Stromal cell of bone marrow (primary cell): ENCODE measurements at places on chromosomes 3 and 15.

DNA sequence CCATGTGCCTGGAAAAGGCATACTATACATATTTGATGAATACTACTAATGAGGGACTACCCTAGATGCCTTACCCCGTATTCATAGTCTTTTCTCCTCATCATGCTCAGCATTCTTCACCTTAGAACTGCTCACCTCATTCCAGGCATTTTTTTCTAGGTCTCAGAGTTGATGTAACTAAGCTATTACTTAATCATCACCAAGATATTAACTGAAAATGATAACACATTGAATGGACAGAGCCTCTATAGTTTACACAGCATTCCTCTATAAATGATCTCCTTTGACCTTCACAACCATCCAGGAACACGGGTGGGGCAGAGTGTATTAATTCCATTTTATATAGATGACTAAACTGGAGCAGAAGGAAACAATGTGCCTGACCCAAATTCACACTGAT, 174.1 kb upstream of the DPH6 start:
- DNase-seq: no peak

DNA sequence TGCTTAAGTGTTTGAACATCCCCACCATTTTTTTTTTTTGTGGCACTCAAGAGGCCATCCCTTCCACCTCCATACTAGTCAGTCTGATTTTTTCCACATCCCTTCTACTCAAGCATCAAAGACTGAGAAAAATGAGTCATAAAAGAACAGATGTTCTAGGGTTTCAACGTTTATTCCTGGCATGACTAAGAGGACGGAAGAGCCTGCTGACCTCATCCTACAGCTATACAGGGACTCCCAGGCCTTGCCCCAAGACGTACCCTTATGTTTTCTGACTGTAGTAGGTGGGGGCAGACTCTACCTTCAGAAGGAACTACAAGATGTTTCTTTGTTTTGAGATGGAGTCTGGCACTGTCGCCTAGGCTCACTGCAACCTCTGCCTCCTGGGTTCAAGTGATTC, 3.3 kb upstream of the ITPKA start:
- peak; percentile 86 for DNase-seq

DNA sequence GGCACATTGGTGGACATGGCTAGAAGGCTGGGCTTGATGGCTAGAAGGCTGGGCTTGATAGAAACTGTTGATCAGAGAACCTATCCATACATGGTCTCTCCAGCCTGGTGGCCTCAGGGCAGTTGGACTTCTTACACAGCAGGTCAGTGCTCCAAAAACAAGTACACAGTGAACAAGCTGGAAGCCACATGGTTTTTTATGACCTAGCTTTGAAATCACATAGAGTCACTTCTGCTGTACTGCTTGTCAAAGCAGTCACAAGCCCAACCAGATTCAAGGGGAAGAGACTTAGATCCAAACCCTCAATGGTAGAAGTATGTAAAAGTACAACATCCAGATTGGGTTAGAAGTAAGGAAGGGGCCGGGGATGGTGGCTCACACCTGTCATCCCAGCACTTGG, 89.4 kb upstream of the HES1 start:
- no peak for DNase-seq

DNA sequence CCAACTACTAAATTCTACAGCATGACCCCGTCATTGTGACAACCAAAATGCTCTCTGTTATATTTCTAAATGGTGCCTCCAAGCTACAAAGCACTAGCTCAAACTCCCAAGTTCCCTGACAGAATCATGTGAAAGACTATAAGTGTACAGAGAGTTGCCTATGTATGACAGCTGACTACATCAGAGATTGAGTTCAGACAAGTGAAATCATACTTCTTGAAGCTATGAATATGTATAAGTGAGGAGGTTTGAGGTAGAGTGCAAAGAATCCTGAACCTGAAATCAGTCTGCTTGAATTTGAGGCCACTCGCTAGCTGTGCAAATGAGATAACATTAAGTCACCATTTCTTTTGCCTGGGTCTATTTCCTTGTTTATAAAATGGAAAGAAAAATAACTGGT, 63.9 kb upstream of the TP63 start:
- no peak for DNase-seq

- DNase-seq: no peak
Observed at GRCh38 chr3:76997733-76998132, 42.2 kb upstream of the ROBO2 start.

- DNase-seq: no peak
Observed at GRCh38 chr3:123629747-123630047, 44.8 kb upstream of the HACD2 start.

- no peak for DNase-seq
Observed at GRCh38 chr3:15221574-15222217, 15.7 kb downstream of the CAPN7 start.

GRCh38 chr3:11779626-11780025, 67.1 kb downstream of the TAMM41 start:
- no peak for DNase-seq

DNA sequence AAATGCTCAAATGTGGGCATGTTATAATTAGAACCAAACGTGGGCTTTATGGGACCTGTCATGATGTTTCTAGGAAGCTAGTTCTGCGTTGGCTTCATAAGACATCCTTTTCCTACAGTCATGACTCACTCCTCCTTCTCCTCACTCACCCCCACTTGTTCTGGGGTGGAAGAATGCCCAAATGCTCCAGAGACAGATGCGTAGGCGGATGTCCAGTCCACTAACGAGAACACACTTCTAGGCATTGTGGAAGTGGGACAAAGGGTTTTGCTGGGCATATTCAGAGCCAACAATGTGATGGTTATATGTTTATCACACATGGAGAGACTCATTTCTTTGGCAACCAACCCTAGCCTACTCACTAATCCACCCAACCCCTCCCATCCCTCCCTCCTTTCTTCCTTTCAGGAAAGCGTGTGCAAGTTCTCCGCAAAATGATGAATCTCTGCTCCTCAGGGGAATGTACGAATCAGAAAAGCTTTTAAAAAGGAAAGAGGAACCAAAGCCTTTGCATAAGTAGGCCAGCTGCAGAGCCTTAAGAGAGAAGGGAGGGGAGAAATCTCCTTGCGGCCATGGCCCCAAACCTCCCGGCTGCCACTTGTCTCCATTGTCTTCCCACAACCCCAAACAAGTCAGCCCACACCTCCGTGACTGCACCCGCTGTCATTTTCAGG, 123.0 kb upstream of the SPRED1 start:
- peak; percentile 100 for DNase-seq

- no peak for DNase-seq
Observed at GRCh38 chr3:45332493-45332892, 55.9 kb upstream of the LARS2 start.
